ENCODE measurements at places on chromosomes 16 and 17. TPM values are rescaled to one million over a fixed set of nuclear protein-coding genes. Genes with fewer than 3 reads are reported as not detected.

The PSME3 gene
- 120 TPM for total RNA-seq

The KRTAP3-2 gene
- not detected for total RNA-seq

The PLEKHH3 gene
- 16.8 TPM for total RNA-seq

GRCh38 chr17:51721730-51722129 is 436.8 kb downstream of the CA10 start:
- DNase-seq = no peak
- no peak overlapping the region for H3K4me3 ChIP-seq
- H3K4me1 ChIP-seq = no peaks in the 10 kb centered on the region
- no peaks in the 10 kb centered on the region for H3K36me3 ChIP-seq
- no peak overlapping the region for H3K27ac ChIP-seq

The TBC1D3C gene
- total RNA-seq = not detected

DNA sequence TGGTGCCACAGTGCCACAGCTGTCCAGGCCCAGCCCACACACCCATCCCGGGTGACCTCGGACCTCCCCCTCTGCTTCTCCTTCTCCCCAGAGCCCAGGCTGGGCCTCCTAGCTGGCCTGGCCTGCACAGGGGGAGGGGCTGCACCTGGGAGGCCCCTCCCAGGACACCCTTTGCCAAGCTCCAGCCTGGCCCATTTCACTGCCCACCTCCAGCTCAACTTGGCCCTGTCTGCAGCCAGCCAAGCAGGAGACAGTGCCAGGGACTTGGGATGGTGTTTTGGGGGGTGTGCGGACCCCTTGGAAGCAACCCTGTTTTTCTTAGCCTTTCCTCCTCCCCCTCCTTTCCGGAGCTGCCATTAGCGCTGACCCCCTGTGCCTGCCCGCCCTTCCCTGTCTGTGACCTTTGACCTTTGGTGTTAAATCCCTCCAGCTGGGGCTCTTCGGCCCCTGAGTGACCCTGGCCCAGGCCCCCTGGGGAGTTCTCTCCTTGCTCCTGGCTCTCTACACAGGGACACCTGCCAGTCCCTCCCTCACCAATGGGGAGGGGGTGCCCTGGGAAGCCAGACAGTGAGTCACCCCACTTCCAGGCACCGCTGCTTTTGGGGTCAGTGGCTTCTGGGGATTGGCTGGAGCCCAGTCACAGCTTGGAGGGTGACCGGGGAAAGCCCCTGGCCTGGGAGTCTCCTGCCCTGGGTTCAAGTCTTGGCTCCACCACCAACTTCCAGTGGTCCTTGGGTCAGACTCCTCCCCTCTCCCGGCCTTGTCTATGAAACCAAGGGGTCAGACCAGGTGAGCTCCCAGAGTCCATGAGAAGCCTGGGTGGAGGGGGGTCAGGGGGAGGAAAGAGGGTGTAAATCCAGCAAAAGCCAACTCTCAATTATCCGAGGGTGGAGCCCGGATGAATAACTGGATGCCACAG is 1.9 kb downstream of the GLIS2 start:
- no peak for DNase-seq
- no peak overlapping the region for H3K27ac ChIP-seq
- H3K36me3 ChIP-seq = no peaks in the 10 kb centered on the region
- H3K4me1 ChIP-seq = peaks cover 30% of the 10 kb centered on the region

GRCh38 chr16:85562093-85562786 is 50.9 kb upstream of the GSE1 start:
- no peak for DNase-seq
- peaks cover 47% of the 10 kb centered on the region for H3K4me1 ChIP-seq
- no peak overlapping the region for H3K4me3 ChIP-seq
- no peaks in the 10 kb centered on the region for H3K27me3 ChIP-seq
- H3K36me3 ChIP-seq = no peaks in the 10 kb centered on the region
- H3K27ac ChIP-seq = no peak overlapping the region

GRCh38 chr17:67689534-67690177 is 28.1 kb upstream of the NOL11 start:
- DNase-seq = peak; percentile 85
- H3K4me1 ChIP-seq = peaks cover 24% of the 10 kb centered on the region
- no peak overlapping the region for H3K27ac ChIP-seq
- no peaks in the 10 kb centered on the region for H3K27me3 ChIP-seq
- H3K36me3 ChIP-seq = no peaks in the 10 kb centered on the region

GRCh38 chr17:42596386-42596785 is 12.8 kb downstream of the RETREG3 start:
- no peak for DNase-seq
- H3K4me1 ChIP-seq = no peaks in the 10 kb centered on the region
- H3K27me3 ChIP-seq = no peaks in the 10 kb centered on the region
- H3K27ac ChIP-seq = no peak overlapping the region

- peak; percentile 68 for DNase-seq
- H3K36me3 ChIP-seq = no peaks in the 10 kb centered on the region
- H3K4me1 ChIP-seq = peaks cover 66% of the 10 kb centered on the region
- H3K27ac ChIP-seq = peak overlapping the region; percentile 85
- H3K4me3 ChIP-seq = peak overlapping the region; percentile 57
These were observed 179.9 kb downstream of the SEC14L1 start for GRCh38 chr17:77320485-77321256.

The WBP2 gene
- total RNA-seq = 70.3 TPM

The WFDC1 gene
- total RNA-seq = not detected

- no peaks in the 10 kb centered on the region for H3K27me3 ChIP-seq
- H3K4me1 ChIP-seq = no peaks in the 10 kb centered on the region
- no peak overlapping the region for H3K27ac ChIP-seq
- H3K4me3 ChIP-seq = no peak overlapping the region
These were observed 60.1 kb downstream of the TK2 start for GRCh38 chr16:66489818-66490217.

DNA sequence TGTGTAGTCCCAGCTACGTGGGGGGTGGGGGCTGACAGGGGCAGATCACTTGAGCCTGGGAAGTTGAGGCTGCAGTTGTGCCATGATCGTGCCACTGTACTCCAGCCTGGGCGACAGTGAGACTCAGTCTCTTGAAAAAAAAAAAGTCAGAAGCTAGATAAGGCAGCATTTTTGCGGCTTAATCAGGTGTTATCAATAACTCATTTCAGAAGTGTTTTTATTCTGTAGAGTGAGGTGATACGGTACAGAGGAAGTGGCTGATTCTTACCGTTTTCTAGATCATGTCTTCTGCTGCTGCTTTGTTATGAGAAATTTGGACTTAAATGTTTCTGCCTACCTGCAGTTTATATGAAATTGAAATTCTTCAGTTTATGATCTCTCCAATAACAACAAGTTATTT is 18.6 kb downstream of the ZC3H18 start:
- no peak overlapping the region for H3K27ac ChIP-seq
- H3K36me3 ChIP-seq = peaks cover 28% of the 10 kb centered on the region
- H3K27me3 ChIP-seq = no peaks in the 10 kb centered on the region
- no peak for DNase-seq
- no peak overlapping the region for H3K4me3 ChIP-seq

DNA sequence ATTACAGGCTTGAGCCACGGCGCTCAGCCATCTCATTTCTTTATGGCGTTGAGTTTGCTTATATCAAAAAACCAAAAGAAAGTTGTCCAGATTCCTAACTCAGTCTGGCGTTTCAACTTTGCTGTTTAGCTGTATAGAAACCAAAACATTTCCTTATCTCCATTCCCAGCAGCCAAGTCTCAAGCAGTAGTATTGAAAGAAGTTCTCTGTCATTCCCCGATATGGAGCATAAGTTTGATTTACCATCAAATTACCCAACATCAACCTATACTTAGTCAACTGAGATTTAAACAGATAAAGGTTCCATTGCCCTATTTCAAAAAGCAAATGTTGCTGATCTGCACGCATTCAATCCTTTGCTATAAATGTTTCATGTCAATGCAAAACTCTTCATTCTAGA is 27.5 kb upstream of the RAB11FIP4 start:
- H3K4me1 ChIP-seq = no peaks in the 10 kb centered on the region
- peaks cover 8% of the 10 kb centered on the region for H3K36me3 ChIP-seq

- H3K27ac ChIP-seq = no peak overlapping the region
- H3K36me3 ChIP-seq = no peaks in the 10 kb centered on the region
- DNase-seq = no peak
- H3K27me3 ChIP-seq = no peaks in the 10 kb centered on the region
These were observed 56.1 kb upstream of the MED9 start for GRCh38 chr17:17420561-17421269.

DNA sequence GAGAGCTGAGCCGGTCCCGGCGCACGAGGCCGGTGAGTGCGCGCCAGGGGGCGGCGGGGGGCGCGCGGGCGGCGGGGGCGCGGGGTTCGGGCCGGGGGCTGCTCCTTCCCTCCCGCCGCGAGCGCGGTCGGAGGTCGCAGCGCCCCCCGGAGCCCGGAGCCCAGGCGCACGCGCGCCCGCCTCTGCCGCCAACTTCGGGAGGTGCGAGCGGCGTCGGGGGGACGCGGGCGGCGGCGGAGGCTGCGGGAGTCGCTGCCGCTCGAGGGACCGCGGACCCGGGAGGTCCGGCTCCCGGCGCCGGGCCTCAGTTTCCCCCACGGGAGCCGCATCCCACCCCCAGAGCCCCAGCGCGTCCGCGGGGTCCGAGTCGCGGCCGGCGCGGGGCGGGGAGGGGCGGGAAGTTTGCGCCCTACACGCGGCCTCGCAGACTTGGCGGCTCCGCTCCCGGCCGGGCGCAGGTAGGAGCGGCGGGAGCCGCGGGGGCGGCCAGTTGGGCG is at the start of gene PRR35:
TSS of gene PRR35 (plus strand) at position 191 of the 497 bp plus-strand sequence. CDS start 2,901 bp downstream, outside the sequence.
- H3K36me3 ChIP-seq = no peaks in the 10 kb centered on the region
- no peak for DNase-seq
- H3K4me1 ChIP-seq = no peaks in the 10 kb centered on the region
- peaks cover 45% of the 10 kb centered on the region for H3K27me3 ChIP-seq
- no peak within 1 kb of the TSS for H3K27ac ChIP-seq

DNA sequence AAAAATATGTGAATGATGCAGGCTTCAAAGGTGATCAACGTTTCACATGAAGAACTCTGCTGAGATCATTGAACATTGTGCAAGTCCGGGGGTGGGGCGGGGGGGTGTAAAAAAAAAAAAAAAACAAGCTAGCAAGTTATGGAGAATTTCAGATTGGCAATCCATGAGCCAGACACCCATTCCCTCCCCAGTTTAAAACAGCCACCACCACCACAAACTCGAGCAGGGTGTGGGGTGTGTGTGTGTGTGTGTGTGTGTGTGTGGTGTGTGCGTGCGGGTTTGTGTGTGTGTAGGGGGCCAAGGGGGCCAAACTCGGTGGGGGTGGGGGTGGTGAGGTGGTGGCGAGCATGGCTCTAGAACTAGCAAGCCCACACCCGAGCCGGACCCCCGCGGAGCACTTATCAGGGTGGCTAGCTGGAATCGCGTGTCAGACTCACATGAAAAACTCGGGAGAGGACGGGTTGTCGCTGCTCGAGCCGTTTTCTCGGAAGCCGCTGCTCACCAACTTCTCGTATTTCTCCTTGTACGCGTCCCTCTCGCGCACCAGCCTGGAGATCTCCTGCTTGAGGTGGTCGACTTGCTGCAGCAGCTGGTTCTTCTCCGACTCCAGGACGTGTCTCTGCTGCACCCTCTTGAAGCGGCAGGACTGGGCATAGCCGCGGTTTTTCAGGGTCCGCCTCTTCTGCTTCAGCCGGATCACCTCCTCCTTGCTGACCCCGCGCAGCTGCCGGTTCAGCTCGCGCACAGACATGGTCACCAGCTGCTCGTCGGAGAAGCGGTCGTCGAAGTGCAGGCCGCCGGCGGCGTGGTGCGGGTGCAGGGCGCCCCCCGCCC is 2.0 kb downstream of the MAF start:
- no peaks in the 10 kb centered on the region for H3K36me3 ChIP-seq
- no peak overlapping the region for H3K27ac ChIP-seq
- peaks cover 16% of the 10 kb centered on the region for H3K4me1 ChIP-seq
- H3K4me3 ChIP-seq = no peak overlapping the region
- H3K27me3 ChIP-seq = peaks cover 66% of the 10 kb centered on the region

- peaks cover 11% of the 10 kb centered on the region for H3K4me1 ChIP-seq
- H3K27ac ChIP-seq = no peak overlapping the region
- H3K27me3 ChIP-seq = no peaks in the 10 kb centered on the region
- DNase-seq = no peak
These were observed 101.7 kb downstream of the CHD9 start for GRCh38 chr16:53156516-53156915.

The MT2A gene
- total RNA-seq = 218 TPM

GRCh38 chr16:1821861-1822611 is 4.6 kb downstream of the HAGH start:
- H3K36me3 ChIP-seq = no peaks in the 10 kb centered on the region
- no peak overlapping the region for H3K4me3 ChIP-seq
- DNase-seq = no peak
- H3K4me1 ChIP-seq = no peaks in the 10 kb centered on the region

GRCh38 chr17:55413825-55414489 is 7.7 kb downstream of the MMD start:
- no peak overlapping the region for H3K27ac ChIP-seq
- H3K27me3 ChIP-seq = no peaks in the 10 kb centered on the region

The ABCC12 gene
- not detected for total RNA-seq

The C16orf92 gene
- not detected for total RNA-seq

- no peak overlapping the region for H3K27ac ChIP-seq
- no peaks in the 10 kb centered on the region for H3K36me3 ChIP-seq
- no peaks in the 10 kb centered on the region for H3K4me1 ChIP-seq
- no peak overlapping the region for H3K4me3 ChIP-seq
These were observed 54.0 kb upstream of the GNAO1 start for GRCh38 chr16:56137269-56137668.

GRCh38 chr17:55198690-55199370 is 65.9 kb upstream of the HLF start:
- H3K4me3 ChIP-seq = no peak overlapping the region
- H3K27me3 ChIP-seq = no peaks in the 10 kb centered on the region
- H3K36me3 ChIP-seq = no peaks in the 10 kb centered on the region
- peaks cover 40% of the 10 kb centered on the region for H3K4me1 ChIP-seq
- peak overlapping the region; percentile 46 for H3K27ac ChIP-seq
- peak; percentile 63 for DNase-seq

DNA sequence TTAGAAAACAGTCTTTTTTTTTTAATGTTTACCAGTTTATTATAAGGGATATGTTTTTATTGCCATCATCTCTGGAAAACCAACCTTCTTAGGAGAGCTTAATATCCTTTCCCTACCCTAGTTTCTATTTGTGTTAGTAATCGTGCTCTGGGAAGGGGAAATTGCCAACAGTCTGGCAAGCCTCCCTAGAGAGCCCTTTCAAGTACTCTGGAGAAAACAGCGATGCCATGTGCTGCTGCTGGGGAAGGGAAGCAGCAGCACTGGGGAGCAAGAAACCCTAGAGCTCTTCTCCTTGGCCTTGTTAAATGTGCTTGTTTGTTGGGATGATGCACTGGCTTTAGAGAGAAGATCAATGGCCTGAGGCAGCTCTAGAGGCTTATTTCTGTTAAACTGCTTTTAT is 10.3 kb downstream of the RETREG3 start:
- no peaks in the 10 kb centered on the region for H3K4me1 ChIP-seq
- H3K4me3 ChIP-seq = no peak overlapping the region
- no peak overlapping the region for H3K27ac ChIP-seq
- no peaks in the 10 kb centered on the region for H3K36me3 ChIP-seq

GRCh38 chr17:72754513-72754912 is 338.0 kb downstream of the SLC39A11 start:
- H3K27me3 ChIP-seq = no peaks in the 10 kb centered on the region
- no peak overlapping the region for H3K27ac ChIP-seq
- H3K36me3 ChIP-seq = no peaks in the 10 kb centered on the region
- H3K4me3 ChIP-seq = no peak overlapping the region

- H3K4me3 ChIP-seq = peak overlapping the region; percentile 72
- H3K36me3 ChIP-seq = peaks cover 43% of the 10 kb centered on the region
- peaks cover 23% of the 10 kb centered on the region for H3K4me1 ChIP-seq
- no peaks in the 10 kb centered on the region for H3K27me3 ChIP-seq
These were observed 636 bp upstream of the GABARAP start for GRCh38 chr17:7242717-7243452.

- no peaks in the 10 kb centered on the region for H3K36me3 ChIP-seq
- H3K27me3 ChIP-seq = no peaks in the 10 kb centered on the region
- H3K4me3 ChIP-seq = no peak overlapping the region
- DNase-seq = no peak
- peaks cover 13% of the 10 kb centered on the region for H3K4me1 ChIP-seq
- H3K27ac ChIP-seq = peak overlapping the region; percentile 1
These were observed 35.2 kb downstream of the ADCY9 start for GRCh38 chr16:4081047-4081446.

Measured in A673 (cell line).